NCI-H1048 (cell line): ENCODE measurements at places on chromosomes 1 and 21.

- DNase-seq: no peak
Observed at GRCh38 chr1:110310300-110310699, 28.9 kb upstream of the RBM15 start.

- DNase-seq: no peak
Observed at GRCh38 chr1:186615332-186615731, 64.9 kb downstream of the PTGS2 start.

DNA sequence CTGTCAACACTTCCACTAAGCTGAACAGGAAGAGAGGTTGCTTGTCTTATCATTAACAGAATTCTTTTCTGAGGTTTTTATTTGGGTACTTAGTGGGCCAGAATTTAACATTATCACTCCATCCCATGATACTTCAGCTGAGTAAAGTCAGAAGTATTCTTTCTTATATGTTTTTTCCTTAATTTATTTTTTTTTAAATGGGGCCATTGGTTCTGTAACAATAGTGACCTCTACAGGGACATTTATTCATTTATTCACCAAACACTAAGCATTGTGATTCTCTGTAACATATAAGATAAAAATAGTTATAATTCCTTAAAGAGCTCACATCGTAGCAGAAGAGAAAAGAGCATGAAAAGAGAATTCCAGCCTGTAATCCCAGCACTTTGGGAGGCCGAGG, 9.8 kb downstream of the GREM2 start:
- DNase-seq: no peak

DNA sequence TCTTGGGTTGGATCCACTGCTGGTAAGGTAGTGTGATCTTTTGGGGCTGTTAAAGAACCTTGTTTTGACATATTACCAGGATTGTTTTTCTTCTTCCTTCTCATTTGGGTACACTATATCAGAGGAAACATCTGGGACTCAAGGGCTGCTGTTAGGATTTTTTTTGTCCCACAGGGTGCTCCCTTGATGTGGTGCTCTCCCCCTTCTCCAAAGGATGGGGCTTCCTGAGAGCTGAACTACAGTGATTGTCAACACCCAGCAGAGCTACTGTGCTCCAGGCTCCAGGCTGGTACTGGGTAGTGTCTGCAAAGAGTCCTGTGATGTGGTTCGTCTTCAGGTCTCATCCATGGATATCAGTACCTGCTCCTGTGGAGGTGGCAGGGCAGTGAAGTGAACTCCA, 20.6 kb downstream of the IFI16 start:
- DNase-seq: no peak

GRCh38 chr1:115469703-115470476, 131.8 kb upstream of the NGF start:
- DNase-seq: peak; percentile 4

DNA sequence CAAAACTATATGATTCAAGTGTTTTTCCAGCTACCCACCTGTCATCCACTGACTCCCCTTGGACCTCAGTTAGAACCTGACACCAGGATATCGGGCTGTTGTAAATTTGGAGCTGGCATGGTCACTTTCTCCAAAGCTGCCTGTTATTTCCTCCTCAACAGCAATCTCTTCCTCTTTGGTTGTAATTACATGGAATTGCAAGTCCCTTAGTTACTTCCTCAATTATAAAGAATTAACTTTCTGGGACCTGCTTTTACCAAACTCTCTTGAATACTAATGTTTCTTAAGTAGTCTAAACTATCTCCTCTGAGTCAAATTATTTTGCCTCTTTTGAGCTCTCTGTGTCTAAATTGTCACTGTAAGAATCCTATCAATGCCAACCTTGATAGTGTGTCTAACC, 150.3 kb upstream of the SGIP1 start:
- no peak for DNase-seq

- no peak for DNase-seq
Observed at GRCh38 chr21:44836666-44837471, 19.0 kb upstream of the SUMO3 start.

- DNase-seq: no peak
Observed at GRCh38 chr1:27436204-27437159, 44.1 kb downstream of the GPR3 start.

DNA sequence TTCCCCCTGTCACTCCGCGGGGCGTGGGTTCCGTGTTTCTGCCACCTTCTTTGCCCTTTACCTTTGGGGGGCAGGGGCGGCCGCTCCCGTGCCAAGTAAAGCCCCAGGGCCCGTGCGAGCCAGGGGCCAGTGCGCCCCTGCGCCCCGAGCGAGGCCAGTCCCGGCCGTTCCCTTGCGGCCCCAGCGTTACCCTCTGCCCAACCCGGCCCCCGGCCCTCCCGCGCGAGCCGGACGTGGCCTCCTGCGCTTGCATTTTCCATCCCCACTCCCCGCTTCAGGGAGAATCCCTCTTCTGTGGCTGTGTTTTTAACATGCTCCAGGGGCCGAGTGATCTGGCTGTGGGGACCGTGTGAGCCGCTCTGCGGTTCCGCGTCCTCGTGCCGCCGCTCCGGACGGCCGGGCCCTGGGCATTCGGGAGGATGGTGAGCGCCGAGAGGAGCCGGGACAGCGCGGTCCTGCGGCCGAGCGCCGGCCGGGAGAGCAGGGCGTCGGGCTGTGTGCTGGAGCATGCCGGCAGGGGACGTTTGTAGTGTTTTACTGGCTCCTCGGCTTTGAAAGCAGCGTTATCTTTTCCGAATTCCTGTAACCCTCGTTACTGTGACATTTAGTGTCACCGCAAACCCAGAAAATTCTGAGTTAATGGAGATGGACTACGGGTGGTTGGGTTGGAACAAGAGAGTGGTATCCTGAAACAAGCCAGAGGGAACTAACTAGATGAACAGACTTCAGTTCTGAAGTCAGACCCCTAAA, 1.0 kb downstream of the GALNT2 start:
- DNase-seq: no peak

DNA sequence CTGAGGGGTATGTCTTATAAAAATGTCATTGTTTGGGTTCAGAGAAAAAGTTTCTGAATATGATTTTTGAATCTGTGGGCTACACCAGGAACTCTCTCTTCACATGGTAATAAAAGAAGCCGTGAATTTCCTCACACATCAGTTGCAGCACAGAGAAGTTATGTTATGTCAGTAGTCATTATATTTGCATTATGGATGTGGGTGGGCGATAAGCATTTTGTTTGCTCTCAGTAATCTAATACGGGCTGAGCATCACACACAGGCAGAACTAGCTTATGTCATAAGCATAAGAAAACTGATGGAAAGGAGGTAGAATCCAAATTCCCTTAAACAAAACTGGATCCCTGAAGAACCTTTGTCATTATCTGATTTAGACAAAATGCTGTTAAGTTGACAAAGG, 70.8 kb downstream of the PRDM2 start:
- no peak for DNase-seq

DNA sequence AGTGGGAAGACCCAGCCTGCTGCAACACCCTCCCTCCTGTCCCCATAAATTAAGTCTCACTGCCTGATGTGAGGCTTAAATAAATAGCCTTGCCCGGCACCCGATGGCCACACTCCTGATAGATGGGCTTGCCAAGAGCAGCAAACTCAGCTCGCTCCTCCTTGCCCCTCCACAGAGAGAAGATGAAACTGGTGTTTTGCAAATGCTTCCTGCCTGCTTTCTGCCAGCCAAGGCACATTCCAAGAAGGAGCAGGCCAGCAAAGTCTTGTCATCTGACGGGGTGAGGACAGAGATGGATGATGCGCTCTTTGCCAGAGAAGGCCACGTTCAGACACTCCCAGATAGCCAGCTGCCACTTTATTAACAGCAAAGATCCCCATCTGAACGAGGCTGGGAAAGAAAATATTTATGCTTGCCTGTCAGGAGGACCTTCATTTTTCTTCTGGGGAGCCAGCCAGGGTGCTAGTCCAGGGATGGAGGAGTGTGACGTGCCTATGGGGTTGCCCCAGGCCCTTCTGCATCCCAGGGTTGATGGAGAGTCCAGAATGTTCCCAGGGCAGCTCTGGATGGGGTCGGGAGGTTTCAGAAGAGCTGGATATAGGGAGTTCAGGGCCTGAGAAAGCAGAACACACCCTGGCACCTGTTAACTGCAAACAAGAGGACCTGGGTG, 265.4 kb downstream of the FOXD2 start:
- no peak for DNase-seq

- DNase-seq: no peak
Observed at GRCh38 chr21:22120616-22121266, 1122.5 kb downstream of the NCAM2 start.

GRCh38 chr1:225998560-225999226, 450 bp downstream of the SDE2 start:
- DNase-seq: no peak

DNA sequence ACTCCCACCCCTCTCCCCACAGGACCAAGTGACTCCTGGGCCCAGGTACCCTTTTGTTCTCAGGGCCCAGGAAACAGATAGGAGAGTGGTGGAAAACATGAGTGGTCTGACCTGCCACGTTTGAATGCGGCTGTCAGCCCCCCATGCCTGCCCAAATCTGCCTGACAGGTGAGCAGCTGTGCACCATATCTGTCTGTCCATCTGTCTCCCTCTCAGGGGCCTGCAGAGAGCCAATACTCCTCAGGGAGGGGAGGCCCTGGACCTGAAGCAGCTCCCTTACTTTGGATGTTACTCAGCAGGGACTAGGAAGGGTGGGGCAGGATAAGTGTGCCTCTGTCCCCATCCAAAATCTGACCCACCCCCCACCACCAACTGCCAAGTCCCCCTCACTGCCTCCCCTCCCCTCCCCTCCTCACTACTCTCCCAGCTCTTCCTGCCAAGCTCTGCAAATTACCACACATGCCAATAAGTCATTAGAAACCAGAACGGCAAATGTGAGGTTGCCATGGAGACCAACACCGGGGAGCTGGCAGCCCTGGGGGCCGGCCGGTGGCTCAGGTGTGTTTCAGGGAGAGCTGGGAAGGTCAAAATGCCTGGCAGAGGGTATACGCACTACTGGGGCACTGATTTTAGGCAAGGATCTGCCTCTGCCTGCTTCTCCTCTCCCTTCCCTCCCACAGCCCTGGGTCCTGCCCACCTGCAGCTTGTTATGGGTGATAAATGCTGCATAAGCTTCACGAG, 11.5 kb downstream of the LRRN2 start:
- DNase-seq: no peak

- DNase-seq: no peak
Observed at GRCh38 chr1:20478057-20478635, 7.9 kb downstream of the CAMK2N1 start.

GRCh38 chr1:76546354-76546933, 320.8 kb upstream of the ST6GALNAC5 start:
- DNase-seq: no peak

DNA sequence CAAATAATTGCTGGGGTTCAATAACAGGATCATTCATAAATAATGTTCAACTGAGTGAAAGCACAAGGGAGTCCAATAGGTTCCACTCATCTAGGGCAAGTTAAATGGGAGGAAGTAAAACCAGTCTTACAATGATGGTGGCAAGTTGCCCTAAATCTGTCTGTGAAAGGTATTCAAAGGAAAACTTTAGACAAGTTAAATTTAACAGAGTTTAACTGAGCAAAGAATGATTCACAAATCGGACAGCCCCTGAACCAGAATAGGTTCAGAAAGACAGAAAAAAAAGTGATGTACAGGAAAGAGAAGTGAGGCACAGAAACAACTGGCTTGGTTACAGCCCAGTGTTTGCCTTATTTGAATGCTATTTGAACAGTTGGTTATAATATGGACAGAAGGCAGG, 183.5 kb upstream of the ADGRL4 start:
- no peak for DNase-seq

DNA sequence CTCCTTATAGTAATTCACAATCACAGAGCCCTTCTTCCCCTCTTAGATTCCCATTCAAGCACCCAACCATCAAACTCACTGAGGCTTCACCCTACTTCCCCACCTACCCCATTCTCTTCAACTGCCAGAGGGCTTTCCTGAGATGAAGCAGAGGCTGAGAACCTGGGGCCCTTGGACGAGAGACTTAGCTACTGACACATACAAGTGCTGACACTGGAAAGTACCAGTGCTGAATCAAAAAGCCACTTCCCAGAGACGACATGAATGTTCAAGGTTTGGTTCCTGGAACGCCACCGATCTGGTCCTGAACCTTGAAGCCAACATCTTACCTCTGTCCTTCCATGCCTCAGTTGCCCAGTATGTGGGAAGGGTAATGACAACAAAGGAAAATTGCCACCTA, 16.6 kb upstream of the RAP1A start:
- DNase-seq: no peak

- no peak for DNase-seq
Observed at GRCh38 chr1:174398246-174398645, 49.5 kb upstream of the GPR52 start.

DNA sequence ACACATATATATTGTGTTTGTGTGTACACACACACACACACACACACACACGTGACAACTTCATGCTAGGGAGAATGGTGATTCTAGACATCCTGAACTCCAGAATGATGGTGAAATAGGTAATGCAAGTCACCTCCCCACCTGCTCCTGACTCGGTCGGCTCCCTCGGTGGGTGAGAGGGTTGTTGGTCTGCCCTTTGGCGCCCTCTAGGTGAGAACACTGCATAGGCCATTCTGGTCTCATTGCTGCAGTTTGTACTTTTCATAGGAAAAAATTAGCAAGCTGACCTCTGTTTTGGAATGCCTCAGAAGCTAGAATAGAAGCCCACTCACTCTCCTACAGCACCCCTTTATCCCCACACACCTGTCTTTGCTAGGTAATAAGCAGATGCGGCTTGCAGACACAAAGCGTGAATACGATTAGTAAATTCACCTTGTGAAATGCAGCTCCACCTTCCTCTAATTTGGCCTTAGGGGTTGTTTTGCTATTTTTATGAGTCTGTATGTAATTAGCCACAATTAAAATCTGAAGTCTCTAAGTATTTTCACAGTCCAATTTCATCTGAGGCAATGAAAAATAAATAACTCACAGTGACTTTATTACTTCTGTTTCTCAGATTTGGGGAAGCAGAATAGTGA, 130.0 kb upstream of the KCNJ15 start:
- peak; percentile 13 for DNase-seq

DNA sequence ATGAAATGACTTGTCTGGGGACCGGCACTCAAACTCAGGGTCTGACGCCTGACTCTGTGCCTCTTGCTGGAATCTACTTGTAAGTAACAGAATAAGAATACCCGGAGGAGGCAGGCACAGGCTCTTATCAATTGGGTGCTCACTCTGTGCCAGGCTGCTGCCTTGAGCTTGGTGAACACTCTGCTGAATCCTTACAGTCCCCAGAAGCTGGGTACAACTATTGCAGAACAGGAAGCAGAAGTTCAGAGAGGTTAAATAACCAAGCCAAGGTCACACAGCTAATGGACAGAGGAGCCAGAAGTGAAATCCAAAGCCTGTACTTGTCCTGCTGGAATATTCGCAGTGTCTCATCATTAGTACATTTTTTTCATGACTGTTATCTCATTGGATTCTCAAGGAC, 86.0 kb downstream of the EPHB2 start:
- no peak for DNase-seq

- DNase-seq: no peak
Observed at GRCh38 chr21:44443891-44444285, 11.4 kb upstream of the LRRC3 start.

DNA sequence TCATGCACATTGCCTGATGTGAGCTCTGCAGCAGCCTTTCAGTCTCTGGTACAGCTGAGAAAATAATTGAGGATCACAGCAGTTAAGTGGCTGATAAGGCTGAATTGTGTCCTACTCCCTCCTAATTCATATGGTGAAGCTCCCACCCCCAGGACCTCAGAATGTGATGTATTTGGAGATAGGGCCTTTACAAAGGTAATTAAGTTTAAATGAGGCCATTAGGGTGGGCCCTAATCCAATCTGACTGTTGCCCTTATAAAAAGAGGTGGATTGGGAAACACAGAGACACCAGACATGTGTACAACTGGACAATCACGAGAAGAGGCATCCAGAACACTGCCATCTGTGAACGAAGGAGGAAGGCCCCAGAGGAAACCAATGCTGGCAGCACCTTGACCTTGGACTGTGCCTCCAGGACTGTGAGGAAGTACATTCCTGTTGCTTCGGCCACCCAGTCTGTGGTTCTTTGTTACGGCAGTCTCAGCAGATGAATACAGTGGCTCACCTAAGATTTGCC, 148.1 kb downstream of the TRABD2B start:
- DNase-seq: no peak
